ENCODE measurements at places on chromosomes 2 and 18. TPM values are rescaled to one million over a fixed set of nuclear protein-coding genes. Genes with fewer than 3 reads are reported as not detected.
A peak's percentile ranks its signal among the peaks of the same experiment; 100 is the strongest.

GRCh38 chr2:121359716-121360565 is 74.9 kb upstream of the TFCP2L1 start:
- peaks cover 79% of the 10 kb centered on the region for H3K4me1 ChIP-seq
- peaks cover 3% of the 10 kb centered on the region for H3K36me3 ChIP-seq
- DNase-seq, result no peak
- H3K27ac ChIP-seq, result peak overlapping the region; percentile 72
- H3K4me3 ChIP-seq, result no peak overlapping the region

GRCh38 chr2:217650716-217651360 is 352.0 kb downstream of the TNS1 start:
- no peak overlapping the region for H3K4me3 ChIP-seq
- no peaks in the 10 kb centered on the region for H3K36me3 ChIP-seq
- peak; percentile 68 for DNase-seq
- no peak overlapping the region for H3K27ac ChIP-seq
- H3K4me1 ChIP-seq, result peaks cover 30% of the 10 kb centered on the region
- no peaks in the 10 kb centered on the region for H3K27me3 ChIP-seq

GRCh38 chr2:159963700-159964099 is 98.7 kb downstream of the PLA2R1 start:
- no peaks in the 10 kb centered on the region for H3K36me3 ChIP-seq
- DNase-seq, result no peak
- no peak overlapping the region for H3K27ac ChIP-seq
- no peaks in the 10 kb centered on the region for H3K27me3 ChIP-seq
- peaks cover 10% of the 10 kb centered on the region for H3K4me1 ChIP-seq

DNA sequence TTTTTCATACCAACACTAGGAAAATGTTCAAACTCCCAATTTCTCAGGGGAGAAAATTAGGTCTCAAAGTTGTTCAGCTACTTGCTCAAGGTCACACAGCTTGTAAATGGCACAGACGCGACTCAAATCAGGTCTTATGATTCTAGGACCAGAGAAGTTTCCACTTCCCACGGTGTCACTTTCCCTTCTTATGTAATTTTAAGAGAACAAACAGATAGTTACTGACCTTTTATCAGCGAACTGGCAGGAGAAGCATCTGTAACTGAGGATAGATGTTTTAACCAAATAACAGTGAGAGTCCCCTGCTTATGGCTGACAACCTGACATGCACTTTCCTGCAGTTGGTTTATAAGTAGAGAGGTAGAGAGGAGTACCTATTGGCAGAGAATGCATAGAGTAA is 2.1 kb upstream of the KCNJ3 start:
- peaks cover 20% of the 10 kb centered on the region for H3K27me3 ChIP-seq
- no peak overlapping the region for H3K27ac ChIP-seq
- H3K36me3 ChIP-seq, result no peaks in the 10 kb centered on the region
- no peak for DNase-seq
- no peak overlapping the region for H3K4me3 ChIP-seq
- no peaks in the 10 kb centered on the region for H3K4me1 ChIP-seq

GRCh38 chr2:223221139-223221835 is 169.3 kb downstream of the KCNE4 start:
- H3K27me3 ChIP-seq, result no peaks in the 10 kb centered on the region
- no peak overlapping the region for H3K27ac ChIP-seq
- no peak for DNase-seq
- H3K36me3 ChIP-seq, result no peaks in the 10 kb centered on the region

DNA sequence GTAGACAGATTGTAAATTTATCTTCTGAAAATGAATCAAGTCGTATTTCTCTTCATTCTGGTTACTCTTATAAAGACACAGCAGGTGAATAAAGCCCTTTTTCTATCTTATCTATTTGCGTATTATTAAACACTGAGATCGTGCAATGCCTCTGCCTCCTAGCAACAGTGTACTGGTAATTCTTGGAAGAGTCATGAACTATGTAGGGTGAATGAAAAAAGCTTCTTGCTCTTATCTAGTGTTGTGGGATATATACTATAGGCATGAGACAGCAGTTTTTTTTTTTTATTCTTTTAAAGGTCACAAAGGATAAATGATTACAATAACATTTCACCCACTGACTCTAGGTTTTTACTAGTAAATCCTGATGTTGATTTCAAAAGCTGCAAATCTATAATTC is 324.2 kb downstream of the PDE11A start:
- DNase-seq, result no peak
- H3K36me3 ChIP-seq, result no peaks in the 10 kb centered on the region
- no peaks in the 10 kb centered on the region for H3K4me1 ChIP-seq
- H3K27ac ChIP-seq, result no peak overlapping the region
- no peak overlapping the region for H3K4me3 ChIP-seq

DNA sequence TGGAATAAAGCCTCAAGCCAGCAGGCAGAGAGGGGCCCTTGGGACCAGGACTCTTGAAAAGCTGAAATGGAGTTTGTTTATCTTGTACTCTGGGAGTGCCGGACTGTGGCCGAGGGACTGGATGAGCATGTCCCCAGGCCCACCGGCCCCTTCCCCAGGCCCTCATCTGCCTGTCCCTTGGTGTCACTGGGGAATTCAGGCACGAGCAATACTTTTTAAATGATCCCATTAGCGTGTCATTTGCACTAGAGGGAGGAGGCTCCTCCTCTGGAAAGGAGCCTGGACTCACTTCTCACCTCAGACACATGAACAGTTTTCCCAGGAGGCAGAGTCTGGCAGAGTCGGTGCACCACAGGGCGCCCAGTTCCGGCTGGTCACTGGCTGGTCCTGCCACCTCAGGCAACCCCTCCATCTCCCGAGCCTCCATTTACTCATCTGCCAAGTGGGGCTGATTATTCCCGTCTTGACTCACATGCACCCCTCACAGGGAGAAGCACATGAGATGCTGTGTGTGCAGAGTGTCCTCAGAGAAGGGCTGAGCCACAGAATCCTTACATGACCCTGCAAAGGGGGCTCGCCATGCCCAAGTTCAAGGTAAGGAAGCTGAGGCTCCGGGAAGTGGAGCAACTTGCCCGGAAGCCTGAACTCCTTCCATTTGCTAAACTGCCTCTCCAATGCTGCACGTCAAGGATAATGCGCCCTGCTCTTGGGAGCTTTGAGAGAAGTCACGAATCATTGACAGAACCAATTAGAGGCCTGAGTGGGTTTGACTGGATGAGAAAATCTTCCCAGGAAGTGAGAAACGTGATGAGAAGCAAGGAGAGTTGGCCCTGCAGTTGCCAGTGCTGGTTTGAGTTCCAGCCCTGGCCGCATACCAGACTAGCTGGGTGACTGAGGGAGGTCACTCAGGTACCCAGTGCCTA is 26.7 kb downstream of the CIB4 start:
- peak overlapping the region; percentile 90 for H3K27ac ChIP-seq
- H3K4me3 ChIP-seq, result no peak overlapping the region
- no peaks in the 10 kb centered on the region for H3K27me3 ChIP-seq
- peak; percentile 79 for DNase-seq
- peaks cover 50% of the 10 kb centered on the region for H3K4me1 ChIP-seq
- H3K36me3 ChIP-seq, result no peaks in the 10 kb centered on the region

GRCh38 chr2:55236992-55237543 is 4.6 kb downstream of the RPS27A start:
- peaks cover 27% of the 10 kb centered on the region for H3K36me3 ChIP-seq
- H3K27me3 ChIP-seq, result no peaks in the 10 kb centered on the region
- H3K4me1 ChIP-seq, result peaks cover 7% of the 10 kb centered on the region
- H3K27ac ChIP-seq, result no peak overlapping the region
- no peak overlapping the region for H3K4me3 ChIP-seq

- H3K4me3 ChIP-seq, result no peak overlapping the region
- DNase-seq, result no peak
- H3K27me3 ChIP-seq, result no peaks in the 10 kb centered on the region
- no peaks in the 10 kb centered on the region for H3K36me3 ChIP-seq
Observed at GRCh38 chr2:47204691-47205090, 49.6 kb upstream of the STPG4 start.

- H3K4me1 ChIP-seq, result no peaks in the 10 kb centered on the region
- no peak overlapping the region for H3K27ac ChIP-seq
- no peak overlapping the region for H3K4me3 ChIP-seq
- no peaks in the 10 kb centered on the region for H3K36me3 ChIP-seq
- H3K27me3 ChIP-seq, result no peaks in the 10 kb centered on the region
Observed at GRCh38 chr2:67571785-67572718, 174.9 kb downstream of the ETAA1 start.

DNA sequence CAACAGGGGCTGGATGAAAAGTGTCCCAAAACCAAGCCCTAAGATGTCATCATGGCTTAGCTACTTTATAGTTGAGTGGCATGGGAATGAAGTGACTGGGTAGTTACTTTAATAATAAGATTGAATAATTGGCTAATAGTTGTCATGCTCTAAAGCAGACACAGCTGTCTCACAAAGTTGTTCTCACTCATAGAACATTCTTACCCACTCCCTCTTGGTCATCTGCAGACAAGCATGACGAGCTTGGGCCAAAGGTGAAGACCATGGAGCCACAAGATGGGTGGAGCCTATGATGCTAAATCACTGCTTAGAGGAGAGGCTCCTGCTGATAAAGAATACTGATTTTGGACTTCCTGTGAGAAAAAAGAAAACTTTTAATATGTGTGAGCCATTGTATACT is 62.4 kb upstream of the MMADHC start:
- no peaks in the 10 kb centered on the region for H3K36me3 ChIP-seq
- no peak overlapping the region for H3K4me3 ChIP-seq
- no peak for DNase-seq
- H3K27me3 ChIP-seq, result no peaks in the 10 kb centered on the region
- no peak overlapping the region for H3K27ac ChIP-seq

- no peaks in the 10 kb centered on the region for H3K27me3 ChIP-seq
- H3K27ac ChIP-seq, result no peak overlapping the region
- H3K36me3 ChIP-seq, result no peaks in the 10 kb centered on the region
- H3K4me1 ChIP-seq, result no peaks in the 10 kb centered on the region
- H3K4me3 ChIP-seq, result no peak overlapping the region
- no peak for DNase-seq
Observed at GRCh38 chr2:178404368-178404767, 46.6 kb downstream of the PRKRA start.

DNA sequence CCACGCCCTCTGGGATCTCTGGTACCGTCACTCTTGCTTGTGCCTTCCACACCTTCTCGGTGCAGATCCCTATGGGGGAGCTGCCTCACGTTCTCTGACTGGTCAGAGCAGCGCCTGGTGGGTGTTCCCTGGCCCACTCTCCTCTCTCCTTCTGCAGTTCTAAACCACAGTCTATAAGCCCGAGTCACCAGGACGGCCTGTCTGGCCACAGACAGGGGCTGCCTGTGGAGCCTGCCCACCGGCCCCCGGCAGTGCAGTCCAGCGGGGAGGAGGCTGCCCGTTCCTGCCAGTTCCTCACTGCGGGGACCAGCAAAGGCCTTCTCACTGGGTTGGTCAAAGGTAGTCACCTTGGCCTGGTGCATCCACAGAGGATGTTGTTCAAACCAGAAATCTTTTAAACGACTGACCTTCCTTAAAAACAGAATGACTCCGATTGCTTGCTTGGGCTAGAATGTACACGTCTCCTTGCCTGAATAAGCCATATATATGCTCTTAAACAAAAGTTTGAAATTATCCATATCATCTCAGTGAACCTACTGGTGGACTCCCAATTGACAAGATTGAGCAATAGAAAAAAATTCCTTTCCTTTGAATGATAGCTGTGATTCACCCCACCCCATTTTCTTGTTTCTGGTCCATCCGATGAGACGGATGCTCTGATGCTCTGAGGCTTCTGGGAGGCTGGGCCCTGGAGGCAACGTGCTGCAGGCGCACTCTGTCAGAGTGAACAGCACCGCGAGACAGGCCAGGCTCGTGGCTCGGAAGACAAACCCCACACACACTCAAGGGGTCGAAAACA is 61.2 kb downstream of the RALBP1 start:
- no peaks in the 10 kb centered on the region for H3K27me3 ChIP-seq
- no peaks in the 10 kb centered on the region for H3K4me1 ChIP-seq
- H3K27ac ChIP-seq, result no peak overlapping the region
- DNase-seq, result no peak
- H3K4me3 ChIP-seq, result no peak overlapping the region

DNA sequence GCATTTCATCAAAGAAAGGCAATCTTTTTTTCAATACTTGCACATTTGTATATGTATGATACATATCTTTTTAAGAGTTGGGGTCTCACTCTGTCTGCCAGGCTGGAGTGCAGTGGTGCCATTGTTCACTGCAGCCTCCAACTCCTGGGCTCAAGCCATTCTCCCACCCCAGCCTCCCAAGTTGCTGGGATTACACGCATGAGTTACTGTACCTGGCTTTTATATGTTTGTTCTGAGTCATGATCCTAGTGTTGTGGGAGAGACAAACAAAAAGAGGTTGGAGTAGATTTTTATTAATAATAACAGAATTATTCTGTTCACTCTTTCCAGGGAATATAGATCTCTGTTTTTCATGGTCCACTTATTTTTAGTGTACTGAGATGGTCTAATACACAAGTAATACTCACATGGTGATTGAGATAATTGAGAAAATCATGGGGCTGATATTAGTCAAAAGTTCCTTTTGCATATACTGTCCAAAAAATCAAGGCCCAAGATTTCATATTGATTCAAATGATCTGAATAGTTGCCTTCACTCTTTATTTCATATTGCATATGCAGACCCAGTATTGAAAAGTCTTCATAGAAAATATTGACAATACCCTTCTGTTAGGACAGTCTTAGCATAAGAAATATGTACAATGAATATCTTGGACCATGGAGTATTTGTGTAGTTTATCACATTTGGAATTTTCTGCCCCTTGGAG is 138.3 kb downstream of the FMNL2 start:
- no peaks in the 10 kb centered on the region for H3K36me3 ChIP-seq
- no peak overlapping the region for H3K4me3 ChIP-seq
- H3K4me1 ChIP-seq, result peaks cover 58% of the 10 kb centered on the region
- peak overlapping the region; percentile 62 for H3K27ac ChIP-seq
- no peak for DNase-seq
- no peaks in the 10 kb centered on the region for H3K27me3 ChIP-seq

DNA sequence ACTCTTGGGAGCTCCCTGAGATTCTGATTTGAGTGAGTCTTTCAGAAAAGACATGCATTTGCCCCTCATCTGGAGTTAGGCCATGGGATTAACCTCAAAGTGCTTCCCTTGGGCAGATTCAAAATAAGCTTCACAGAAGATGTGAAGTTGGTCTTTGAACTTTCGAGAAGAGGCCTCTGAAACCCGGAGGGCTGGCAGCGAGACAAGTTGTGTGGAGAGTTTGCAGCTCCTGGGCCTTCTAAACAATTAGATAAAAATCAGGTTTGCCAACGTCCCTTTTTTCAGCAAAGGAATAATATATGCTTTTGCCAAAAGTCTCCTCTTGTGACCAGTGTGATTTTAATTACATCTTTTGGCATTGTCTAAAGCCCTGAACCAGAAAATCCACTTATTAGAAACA is 489.7 kb downstream of the SOX11 start:
- H3K4me1 ChIP-seq, result peaks cover 45% of the 10 kb centered on the region
- H3K36me3 ChIP-seq, result no peaks in the 10 kb centered on the region
- DNase-seq, result peak; percentile 94

Gene SPC25
- not detected for total RNA-seq

Gene SEC11C
- total RNA-seq, result 143 TPM

Gene CCDC195
- total RNA-seq, result not detected

Gene ALPI
- not detected for total RNA-seq

Gene ALPG
- total RNA-seq, result not detected

Gene FEV
- not detected for total RNA-seq

Gene SIX3
- total RNA-seq, result not detected

Gene ABCG5
- total RNA-seq, result not detected

Gene SRD5A2
- total RNA-seq, result not detected

Gene C2orf66
- not detected for total RNA-seq
